ENCODE measurements at places on chromosomes 1 and 21.

DNA sequence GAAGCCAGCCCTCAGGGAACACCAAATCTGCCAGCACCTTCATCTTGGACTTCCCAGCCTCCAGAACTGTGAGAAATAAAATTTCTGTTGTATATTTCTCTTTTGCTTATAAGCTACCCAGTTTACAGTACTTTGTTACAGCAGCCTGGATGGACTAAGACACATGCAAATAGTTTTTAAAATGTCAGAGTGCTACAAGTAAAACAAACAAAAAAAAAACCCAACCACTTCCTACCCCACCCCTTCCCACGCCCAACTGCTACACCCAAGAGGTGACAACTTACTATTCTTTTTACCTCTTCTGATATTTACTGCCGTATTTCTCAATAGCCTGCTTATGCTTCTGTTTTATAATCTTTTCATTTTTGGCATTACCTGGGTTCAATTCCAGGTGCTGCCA is 8.6 kb upstream of the SPSB1 start:
- DNase-seq = peak; percentile 37

GRCh38 chr1:222829868-222830267 is 15.0 kb downstream of the DISP1 start:
- DNase-seq = no peak

- no peak for DNase-seq
Observed at GRCh38 chr21:45517249-45518065, 24.8 kb downstream of the SLC19A1 start.

GRCh38 chr1:46605232-46605631 is 1.2 kb upstream of the MKNK1 start:
- DNase-seq = peak; percentile 46

DNA sequence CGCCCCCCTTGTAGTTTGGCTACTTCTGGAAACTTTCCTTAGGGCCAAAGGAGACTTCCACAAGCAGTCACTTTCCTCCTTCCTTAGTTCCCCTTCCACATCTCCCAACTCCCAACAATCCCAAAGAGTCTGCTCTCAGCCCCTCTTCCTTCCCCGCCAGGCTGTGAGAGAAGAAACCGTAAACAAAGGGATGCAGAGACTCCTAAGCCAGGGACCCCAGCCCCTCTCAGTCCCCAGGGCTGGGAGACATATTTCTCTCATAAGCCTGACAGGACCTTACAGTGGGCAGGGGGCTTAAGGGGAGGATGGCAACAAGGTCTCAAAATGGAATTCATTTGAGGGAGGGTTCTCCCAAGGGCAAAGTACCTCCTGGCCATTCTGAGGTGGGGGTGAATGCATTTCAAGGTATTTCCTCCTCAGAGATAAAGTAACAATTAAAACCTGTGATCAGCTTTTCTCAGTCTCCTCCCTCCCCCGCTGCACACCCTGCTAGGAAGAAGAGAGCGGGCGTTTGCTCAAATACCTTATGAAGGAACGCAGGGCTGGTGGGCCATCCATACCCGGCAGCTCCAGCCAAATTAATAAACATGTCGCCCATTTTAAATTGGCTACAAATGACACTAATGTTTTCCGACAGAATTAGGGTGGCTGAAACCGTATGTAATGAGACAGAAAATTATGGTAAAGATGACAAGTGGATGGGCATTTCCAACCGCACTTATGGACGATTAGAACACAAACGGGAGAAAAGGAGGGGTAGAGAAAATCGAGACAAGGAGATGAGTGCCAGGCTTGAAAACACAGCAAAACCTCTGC is 4.0 kb downstream of the BARHL2 start:
- no peak for DNase-seq

GRCh38 chr1:159222075-159222865 is 17.6 kb downstream of the ACKR1 start:
- DNase-seq = no peak

- no peak for DNase-seq
Observed at GRCh38 chr1:211938561-211938997, 96.8 kb downstream of the INTS7 start.

DNA sequence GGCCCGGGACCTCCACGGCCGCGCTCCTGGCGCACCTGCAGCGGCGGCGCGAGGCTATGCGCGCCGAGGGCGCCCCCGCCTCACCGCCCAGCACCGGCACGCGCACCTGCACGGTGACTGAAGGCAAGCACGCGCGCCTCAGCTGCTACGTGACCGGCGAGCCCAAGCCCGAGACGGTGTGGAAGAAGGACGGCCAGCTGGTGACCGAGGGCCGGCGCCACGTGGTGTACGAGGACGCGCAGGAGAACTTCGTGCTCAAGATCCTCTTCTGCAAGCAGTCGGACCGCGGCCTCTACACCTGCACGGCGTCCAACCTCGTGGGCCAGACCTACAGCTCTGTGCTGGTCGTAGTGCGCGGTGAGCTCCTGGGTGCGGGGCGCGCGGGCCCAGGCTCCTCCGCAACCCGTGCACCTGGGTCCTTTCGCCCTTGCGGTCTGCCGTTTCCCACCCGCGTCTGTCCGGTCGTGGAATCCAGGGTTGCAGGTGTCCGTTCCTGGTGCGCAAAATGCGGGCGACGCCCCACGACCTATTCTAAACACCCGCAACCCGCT is 4.6 kb downstream of the OBSCN start:
- DNase-seq = no peak

DNA sequence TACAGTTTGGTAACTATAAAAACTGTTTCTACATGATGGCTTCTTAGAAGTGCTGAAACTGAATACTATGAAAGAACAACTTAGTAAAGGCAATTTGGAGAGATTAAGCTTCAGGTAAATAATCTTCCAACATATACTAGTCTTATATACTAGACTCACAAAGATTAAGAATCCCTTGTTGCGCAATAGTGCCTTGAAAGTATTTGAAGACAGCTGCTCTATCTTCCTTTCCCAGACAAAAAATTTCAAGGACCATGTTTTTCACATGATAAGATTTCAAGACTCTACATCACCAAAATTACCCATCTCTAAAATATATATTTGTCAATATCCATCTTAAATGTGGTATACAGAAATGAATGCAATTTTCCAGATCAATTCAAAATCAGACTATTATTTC is 37.7 kb upstream of the ASPM start:
- no peak for DNase-seq

- no peak for DNase-seq
Observed at GRCh38 chr1:209368864-209369598, 214.5 kb upstream of the CAMK1G start.

DNA sequence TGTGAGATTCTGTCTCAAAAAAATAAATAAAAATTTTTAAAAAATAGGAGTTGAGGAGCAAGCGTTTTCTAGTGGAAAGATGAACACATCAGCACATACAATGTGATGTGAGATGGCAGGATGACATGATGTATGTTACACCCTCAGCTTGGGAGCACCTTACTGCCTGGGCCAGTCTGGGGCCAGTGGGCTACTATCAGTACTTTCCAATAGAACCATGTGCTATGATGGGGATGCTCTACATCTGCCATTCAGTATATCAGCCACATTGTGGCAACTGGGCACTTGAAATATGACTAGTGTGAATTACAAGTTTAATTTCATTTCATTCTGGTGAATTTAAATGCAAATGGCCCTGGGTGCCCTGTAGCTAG is 156.0 kb downstream of the PGBD5 start:
- DNase-seq = no peak

GRCh38 chr21:44734026-44734745 is 22.8 kb upstream of the TSPEAR start:
- DNase-seq = no peak

- no peak for DNase-seq
Observed at GRCh38 chr1:40657046-40657445, 8.4 kb downstream of the RIMS3 start.

- peak; percentile 34 for DNase-seq
Observed at GRCh38 chr1:147243228-147243685, 773 bp downstream of the CHD1L start.

DNA sequence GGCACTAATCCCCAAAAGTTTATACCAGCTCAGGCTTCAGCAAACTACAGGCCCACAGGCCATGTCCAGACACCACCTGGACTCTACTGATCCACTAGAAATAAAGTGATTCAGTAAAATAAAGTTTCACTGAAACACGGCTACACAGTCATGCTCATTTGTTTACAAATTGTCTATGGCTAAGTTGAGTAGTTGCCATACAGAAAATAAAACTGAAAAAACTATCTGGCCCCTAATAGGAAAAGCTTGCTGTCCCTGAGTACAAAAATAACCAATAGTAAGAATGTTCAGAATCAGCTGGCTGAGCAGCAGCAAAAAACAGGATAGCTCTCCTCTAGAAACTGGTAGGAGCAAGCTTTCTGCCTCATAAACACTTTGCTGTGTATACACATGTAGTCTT is 221.5 kb downstream of the RERE start:
- no peak for DNase-seq

GRCh38 chr1:187537936-187538335 is 709.2 kb downstream of the PLA2G4A start:
- DNase-seq = no peak

- no peak for DNase-seq
Observed at GRCh38 chr1:59541891-59542290, 245.0 kb downstream of the FGGY start.

DNA sequence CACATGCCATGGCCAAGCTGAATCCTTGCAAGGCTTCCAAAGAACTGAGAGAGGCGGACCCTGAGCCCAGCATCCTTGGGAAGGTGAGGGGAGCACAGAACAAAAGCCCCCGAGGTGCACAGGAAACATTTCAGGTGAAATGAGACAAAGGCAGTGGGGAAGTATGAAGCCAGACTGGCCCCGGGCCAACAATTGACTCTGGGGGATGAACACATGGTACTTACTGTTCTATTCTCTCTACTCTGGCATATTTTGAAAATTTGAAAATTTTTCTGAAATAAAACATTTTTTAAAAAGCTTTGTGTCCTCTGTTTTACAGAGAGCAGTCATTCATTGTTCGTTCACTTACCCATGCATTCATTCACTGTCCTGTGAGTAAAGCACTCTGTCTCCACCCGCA is 77.7 kb downstream of the GRIK3 start:
- no peak for DNase-seq

DNA sequence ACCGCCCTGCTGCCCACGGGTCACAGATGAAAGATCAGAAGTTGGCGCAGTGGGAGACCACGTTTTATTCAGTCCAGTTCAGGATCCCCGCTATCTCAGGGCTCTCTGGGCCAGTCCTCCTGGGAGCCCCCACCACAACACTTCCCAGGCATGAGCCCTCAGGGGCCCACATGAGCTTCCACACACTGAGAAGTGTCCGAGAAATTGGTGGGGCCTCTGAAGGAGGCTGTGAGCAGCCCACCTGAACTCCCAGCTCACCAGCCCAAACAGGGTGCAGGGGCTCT is 12.1 kb downstream of the TRIM46 start:
- DNase-seq = no peak

- DNase-seq = no peak
Observed at GRCh38 chr1:41038110-41038509, 16.6 kb upstream of the SLFNL1 start.

- no peak for DNase-seq
Observed at GRCh38 chr1:38730511-38731397, 128.8 kb downstream of the RRAGC start.

DNA sequence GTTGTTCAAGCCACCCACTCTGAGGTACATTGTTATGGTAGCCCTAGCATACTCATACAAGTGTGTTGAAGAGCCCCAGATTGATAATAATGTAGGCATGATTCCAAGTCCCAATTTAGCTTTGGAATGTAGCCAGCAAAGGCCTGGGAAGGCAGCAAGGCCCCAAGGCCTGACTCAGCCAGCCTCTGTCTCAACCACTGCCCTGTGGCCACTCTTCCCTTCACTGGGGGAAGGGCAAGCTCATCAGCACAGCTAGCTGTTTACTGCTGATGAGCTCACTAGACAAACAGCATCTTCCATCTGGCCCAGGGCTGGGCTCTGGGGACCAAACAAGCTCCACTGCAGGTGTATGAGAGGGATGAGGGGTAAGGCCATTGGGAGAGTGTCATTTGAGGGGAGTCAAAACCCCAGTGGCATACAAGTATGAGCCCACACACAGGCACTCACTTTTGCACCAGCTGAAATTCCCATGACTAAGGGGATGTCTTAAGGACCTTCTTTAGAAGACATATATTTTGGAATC is 2.2 kb upstream of the IRF6 start:
- DNase-seq = no peak

- DNase-seq = no peak
Observed at GRCh38 chr1:175207971-175208370, 15.4 kb upstream of the KIAA0040 start.

GRCh38 chr1:175935566-175936115 is 192.2 kb upstream of the TNR start:
- no peak for DNase-seq

DNA sequence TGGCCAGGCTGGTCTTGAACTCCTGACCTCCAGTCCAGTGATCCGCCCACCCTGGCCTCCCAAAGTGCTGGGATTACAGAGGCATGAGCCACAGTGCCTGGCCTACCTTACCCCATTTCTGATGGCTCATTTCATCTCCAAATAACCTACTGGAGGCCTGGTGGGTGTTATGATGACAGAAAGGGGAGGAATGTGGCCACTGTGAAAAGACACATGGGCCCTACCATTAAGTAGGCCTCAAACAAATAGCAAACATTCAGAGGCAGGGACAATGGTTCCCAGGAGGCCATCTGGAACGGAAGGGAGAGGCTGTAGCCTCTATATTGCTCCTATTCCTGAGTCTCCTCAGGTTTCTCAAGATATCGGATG is 932 bp upstream of the FCRLA start:
- no peak for DNase-seq

DNA sequence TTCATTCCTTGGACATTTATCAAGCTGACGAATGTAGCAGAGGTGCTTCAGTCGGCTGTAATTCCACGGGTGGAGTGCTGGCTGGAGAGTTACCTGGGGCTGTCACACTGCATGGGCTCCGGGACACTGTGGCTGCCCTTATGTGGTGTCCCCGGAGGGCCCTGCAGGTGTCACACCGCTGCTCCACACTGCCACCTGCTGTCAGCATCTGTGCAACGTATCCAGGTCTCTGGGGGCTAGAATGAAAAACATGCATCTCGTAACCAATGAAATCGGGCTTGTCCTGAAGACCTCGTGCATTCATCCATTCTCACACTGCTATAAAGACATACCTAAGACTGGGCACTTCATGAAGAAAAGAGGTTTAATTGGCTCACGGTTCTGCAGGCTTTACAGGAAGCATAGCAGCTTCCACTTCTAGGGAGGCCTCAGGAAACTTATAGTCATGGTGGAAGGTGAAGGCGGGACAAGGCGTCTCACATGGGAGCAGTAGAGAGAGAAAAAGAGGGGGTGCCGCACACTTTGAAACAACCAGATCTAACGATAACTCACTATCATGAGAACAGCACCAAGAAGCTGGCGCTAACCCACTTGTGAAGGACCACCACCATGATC is 46.7 kb upstream of the PCBP3 start:
- peak; percentile 94 for DNase-seq
